ENCODE measurements at places on chromosomes 7 and 10. TPM values are rescaled to one million over a fixed set of nuclear protein-coding genes. Genes with fewer than 3 reads are reported as not detected.

The NPC1L1 gene
- total RNA-seq: 0.17 TPM

The MINDY3 gene
- 34.3 TPM for total RNA-seq

The DGKI gene
- 1.3 TPM for total RNA-seq

The SLC26A5 gene
- not detected for total RNA-seq

The C10orf67 gene
- not detected for total RNA-seq

The AGBL3 gene
- total RNA-seq: 1.2 TPM

The ANXA8L1 gene
- not detected for total RNA-seq

The PARD3 gene
- 122 TPM for total RNA-seq

The UPK3B gene
- total RNA-seq: 0.75 TPM

The STEAP1B gene
- 2.2 TPM for total RNA-seq

The FAM20C gene
- 79.2 TPM for total RNA-seq

The INSYN2A gene
- 0.52 TPM for total RNA-seq

The CYP26A1 gene
- total RNA-seq: not detected

The MRPS24 gene
- total RNA-seq: 77.2 TPM

The NODAL gene
- not detected for total RNA-seq

The NRAP gene
- total RNA-seq: not detected

The FAS gene
- 19.9 TPM for total RNA-seq

The GIMAP1 gene
- total RNA-seq: 10.2 TPM

The KCP gene
- 0.13 TPM for total RNA-seq

The TMEM196 gene
- total RNA-seq: not detected

The TDRD1 gene
- total RNA-seq: 0.11 TPM
